ENCODE measurements at places on chromosomes 3 and 15.

DNA sequence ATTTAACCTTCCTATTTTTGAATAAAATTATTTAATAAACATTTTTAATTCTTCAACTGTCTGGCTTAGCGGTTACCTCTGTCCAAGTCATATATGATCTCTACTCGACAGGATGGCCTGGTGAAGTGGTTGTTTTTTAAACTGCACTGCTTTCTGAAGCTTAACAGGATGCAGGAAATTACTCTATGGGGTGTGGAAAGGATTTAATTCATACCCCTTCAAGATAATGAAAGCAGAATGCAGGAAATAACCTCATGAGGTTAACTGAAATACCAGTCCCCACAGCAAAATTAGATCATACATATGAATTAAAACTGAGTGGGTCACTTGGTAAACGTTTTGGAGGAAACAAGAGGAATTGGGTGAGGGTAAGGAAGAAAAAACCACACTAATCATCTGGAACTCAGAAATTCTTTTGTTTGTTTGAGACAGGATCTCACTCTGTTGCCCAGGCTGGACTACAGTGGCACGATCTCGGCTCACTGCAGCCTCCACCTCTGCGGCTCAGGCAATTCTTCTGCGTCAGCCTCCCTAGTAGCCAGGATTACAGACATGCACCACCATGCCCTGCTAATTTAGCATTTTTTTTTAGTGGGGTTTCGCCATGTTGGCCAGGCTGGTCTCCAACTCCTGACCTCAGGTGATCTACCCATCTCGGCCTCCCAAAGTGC is 50.1 kb downstream of the LYSMD4 start:
- no peak for DNase-seq

DNA sequence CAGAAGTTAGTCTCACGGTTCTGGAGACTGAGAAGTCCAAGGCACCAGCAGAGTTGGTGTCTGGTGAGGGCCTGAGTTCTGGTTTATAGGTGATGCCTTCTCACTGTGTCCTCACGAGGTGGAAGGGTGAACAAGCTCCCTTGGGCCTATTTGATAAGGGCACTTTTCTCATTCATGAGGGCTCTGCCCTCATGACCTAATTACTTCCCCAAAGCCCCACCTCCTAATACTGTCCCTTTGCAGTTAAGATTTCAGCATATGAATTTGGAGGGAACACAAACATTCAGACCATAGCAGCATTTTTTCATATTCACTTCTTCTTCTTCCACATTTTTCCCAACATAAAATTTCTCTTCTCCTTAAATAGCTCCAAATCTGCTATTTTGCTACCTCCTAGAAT is 41.5 kb downstream of the TMEM41A start:
- DNase-seq: no peak

DNA sequence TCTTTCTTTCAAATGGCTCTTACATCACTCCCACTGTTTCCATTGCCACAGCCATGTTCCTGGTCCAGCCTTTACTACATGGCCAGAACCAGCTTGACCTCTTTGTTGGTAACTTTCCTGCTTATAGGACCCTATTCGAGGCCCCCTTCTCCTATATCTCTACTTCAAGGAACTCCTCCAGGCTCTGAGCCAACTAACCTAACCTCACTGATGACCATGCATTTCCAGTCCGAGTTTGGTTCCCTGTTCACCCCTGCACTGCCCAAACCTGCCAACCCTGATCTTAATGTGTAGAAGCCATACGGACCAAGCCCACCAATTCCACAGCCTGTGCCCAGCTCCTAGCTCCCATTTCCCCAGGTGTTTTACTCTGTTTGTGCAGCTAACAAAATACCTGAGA is 38.4 kb upstream of the TIPARP start:
- no peak for DNase-seq

GRCh38 chr3:50672656-50673055 is 2.1 kb upstream of the DOCK3 start:
- DNase-seq: no peak

DNA sequence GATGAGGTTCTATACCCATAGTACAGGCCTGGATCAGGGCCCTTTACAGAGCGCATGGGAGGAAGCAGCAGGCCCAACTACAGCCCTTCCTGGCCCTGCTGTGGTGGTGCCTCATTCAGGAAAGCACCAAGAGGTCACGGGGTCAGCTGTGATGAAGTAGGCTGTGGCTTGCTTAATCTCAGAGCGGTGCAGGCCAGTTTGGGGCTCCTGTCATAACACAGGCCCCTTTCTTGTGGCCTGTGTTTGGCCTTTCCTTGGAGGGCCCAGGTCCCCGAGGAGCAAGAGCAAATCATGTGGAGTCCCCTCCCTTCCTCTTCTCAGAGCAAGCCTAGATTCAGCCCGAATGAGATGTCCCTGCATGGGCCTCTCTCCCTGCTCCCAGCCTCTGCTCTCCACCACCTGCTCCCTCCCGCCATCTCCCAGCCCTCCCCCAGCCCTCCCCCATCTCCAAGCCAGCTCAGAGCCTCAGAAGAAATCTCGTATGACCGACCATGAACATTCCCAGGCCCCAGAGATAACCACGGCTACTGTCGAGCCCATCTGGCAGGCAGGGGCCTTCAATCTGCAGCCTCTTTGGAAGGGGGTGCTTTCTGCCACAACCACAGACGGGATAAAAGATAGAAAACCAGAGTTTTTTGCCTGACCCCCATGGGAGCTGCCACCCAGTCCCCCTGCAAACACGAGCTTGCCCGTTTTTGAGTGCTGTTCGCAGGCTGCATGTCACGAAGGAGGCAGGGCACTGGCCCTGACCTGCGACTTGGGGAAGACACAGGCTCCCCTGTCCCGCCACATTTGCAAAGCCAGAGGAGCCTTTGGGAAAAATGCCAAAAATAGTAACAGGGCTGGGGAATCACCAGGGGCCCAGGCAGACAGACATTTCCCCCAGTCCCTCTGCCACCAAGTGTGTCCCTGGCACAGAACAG is 32.3 kb upstream of the DUSP7 start:
- DNase-seq: no peak

GRCh38 chr3:45225465-45226205 is 452 bp downstream of the TMEM158 start:
- peak; percentile 16 for DNase-seq

- no peak for DNase-seq
These were observed 365 bp upstream of the GTF2A2 start for GRCh38 chr15:59657635-59658125.

- no peak for DNase-seq
These were observed 16.8 kb upstream of the COLQ start for GRCh38 chr3:15538345-15538744.

DNA sequence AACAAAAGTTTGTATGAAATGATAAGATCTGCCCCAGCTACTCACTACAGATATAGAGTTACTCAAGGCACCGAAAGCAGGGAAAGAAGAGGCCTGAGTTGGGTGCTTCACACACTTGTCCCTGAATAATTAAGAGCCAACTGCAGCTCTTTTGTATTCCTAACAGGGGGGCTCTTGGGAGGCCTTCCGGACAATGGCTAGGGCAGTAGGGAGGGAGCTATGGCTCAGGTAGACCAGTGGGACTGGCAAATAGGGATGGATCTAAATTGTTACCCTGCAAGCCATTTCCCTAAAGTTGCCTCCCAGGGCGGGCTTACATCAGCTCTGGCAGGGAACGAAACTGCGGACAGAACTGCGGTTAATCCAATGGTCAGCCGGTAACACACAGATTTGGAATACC is 6.2 kb downstream of the SEMA5B start:
- DNase-seq: no peak

DNA sequence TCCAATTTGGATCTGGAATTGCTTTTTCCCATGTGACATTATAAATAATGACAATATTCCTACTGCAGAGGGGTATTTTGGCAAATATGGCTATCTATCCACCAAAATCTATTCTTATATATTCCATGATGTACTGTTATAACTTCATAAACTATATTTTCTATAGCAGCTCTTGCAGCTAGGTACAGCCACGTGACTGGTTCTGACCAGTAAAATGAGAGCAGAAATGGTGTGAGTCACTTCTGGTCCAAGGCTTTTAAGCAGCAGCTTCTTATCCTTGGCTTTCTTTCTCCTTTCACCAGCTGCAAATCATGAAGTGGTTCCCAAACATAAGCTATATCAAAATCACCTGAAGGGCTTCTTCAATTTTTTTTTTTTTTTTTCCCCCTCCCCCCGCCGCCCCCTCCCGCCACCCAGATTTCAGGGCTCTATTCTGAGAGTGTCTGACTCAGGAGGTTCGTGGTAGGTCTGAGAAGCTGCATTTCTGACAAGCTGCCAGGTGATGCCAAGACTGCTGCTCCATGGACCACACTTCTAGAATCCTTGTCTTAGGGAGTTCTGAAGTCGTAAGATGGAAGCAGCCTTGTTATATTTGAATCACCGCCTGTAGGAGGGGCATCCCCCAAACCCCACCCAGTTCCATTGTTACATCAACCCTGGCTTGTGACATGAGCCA is 357.5 kb downstream of the CHST2 start:
- DNase-seq: no peak

GRCh38 chr15:80550219-80550907 is 144.7 kb upstream of the ABHD17C start:
- no peak for DNase-seq

GRCh38 chr3:188906236-188906635 is 265.5 kb upstream of the TPRG1 start:
- DNase-seq: no peak

DNA sequence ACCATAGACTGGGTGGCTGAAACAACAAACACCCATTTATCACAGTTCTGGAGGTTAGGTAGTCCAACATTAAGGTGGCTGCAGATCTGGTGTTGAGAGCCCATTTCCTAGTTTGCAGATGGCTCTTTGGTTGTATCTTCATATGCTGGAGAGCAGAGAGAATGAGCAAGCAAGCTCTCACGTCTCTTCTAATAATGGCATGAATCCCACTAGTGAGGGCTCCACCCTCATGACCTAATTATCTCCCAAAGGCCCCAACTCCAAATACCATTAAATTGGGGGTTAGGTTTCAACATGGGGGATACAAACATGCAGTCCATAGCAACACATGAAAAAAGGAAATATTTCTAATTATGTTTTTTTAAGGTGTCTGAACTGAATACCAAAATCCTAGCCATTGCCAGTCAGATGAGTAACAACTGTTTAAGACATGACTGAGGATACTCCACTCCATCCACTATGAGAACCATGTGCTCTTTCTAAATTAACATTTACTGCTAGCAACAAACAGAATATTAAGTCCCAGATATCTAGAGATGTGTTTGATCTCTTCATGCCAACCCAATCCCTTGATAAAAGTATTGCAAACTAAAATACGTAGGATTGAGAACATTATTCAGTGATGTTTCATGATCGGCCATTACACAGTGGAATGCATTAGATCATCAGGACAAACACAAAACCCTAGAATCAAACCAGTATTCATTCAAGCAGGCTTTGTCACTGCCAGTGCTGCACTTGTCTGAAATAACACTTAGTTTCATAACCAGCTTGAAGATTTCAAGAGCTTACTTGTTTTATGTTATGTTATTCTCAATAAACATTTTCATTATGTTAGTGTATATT is 340.3 kb downstream of the SLC9A9 start:
- DNase-seq: no peak

DNA sequence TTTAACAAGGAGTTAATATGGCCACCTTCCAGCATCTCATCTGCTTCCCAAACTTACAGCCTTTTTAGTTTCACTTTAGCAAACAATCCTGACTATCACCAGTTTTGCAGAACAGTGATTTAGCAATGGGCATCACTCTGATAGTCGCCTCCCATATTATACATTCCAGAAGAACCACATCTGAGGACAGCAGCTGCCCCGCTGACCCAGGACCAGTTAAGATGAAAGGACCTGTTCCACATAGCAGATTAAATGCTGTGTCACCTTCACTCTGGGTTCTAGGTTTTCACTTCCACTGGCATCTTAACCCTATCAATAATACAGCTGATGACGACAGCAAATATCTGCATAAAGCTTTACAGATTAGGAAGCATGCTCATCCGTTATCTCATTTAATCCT is 99.8 kb downstream of the TRIM69 start:
- DNase-seq: no peak

GRCh38 chr3:9915254-9916141 is 1.4 kb upstream of the IL17RC start:
- no peak for DNase-seq

- no peak for DNase-seq
These were observed 874.1 kb downstream of the ZPLD1 start for GRCh38 chr3:103308921-103309320.

DNA sequence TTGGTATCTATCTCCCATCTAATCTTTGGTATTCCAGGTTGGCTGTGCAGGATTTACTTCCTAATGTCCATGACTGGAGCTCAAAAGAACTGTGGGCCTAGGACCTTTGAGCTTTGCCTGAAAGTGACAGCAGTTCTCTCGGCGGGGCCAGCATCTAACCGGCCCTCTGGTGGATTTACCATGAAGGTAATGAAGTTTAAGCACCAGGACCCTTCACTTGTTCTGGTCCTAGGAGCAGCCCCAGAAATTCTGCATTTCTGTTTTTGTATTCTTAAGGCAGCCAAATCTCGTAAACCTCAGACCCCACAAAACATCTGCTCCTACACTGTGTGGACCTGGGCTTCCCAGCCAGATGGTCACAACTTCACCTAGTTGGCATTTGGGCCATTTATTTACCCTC is 13.0 kb downstream of the CALML4 start:
- no peak for DNase-seq

GRCh38 chr3:135918600-135918999 is 46.9 kb upstream of the PPP2R3A start:
- no peak for DNase-seq

DNA sequence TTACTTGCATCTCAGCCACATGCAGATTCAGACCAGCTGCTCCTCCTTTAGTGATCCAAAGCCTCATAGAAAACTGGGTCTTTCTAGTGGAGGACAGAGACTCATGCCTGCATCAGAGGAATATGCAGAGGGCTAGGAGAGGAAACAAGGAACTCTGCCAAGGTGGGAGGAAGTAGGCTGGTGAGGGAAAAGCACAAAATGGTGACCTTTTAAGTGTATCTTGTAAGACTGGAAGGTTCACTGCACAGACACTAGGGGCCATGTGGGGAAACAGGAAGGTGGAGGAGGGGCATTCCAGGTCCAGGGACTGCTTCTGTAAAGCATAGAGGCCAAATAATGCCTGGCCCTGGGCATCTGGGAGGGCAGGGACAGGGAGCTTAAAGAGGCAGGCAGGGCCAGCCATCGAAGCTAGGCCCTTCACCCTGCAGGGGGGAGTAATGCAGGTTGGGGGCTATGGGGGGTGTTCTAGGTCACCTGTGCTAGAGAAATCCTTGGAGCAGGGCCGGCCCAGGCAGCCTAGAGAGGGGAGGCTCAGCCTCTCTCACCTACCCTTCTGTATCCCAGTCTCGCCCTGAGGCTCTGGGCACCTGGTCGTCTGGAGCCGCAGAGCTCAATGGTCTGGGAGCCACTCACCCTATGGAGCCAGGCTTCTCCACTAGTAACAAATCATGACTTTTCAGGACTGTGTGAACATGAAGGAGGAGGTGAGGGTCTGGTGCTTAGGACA is 117.7 kb downstream of the DNAJB8 start:
- no peak for DNase-seq

DNA sequence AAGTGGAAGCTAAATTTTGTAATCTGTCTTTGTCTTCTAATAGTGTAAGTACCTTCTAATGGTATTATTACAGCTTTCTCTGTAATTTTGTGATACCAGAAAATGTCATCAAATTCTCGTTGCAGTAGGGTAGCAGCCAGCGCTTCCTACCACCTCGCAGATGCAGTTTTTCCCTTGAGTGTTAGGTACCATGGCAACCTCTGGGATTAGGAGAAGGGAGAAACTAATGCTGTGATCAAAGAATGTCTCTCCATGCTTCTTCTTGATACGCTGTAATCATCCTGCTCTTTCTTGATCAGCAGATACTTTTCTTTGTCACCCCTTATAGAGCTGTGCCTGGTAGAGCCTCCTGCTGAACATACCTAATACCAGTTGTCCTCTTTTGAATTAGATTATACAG is 27.7 kb downstream of the SRP14 start:
- no peak for DNase-seq
